Stimulated activated CD8-positive, alpha-beta memory T cell treated with anti-CD3 and anti-CD28 coated beads, Interleukin-4, amount 100 ng/mL, for 1 hour (primary cell): ENCODE measurements at places on chromosomes 16 and 17.
A peak's percentile ranks its signal among the peaks of the same experiment; 100 is the strongest.

DNA sequence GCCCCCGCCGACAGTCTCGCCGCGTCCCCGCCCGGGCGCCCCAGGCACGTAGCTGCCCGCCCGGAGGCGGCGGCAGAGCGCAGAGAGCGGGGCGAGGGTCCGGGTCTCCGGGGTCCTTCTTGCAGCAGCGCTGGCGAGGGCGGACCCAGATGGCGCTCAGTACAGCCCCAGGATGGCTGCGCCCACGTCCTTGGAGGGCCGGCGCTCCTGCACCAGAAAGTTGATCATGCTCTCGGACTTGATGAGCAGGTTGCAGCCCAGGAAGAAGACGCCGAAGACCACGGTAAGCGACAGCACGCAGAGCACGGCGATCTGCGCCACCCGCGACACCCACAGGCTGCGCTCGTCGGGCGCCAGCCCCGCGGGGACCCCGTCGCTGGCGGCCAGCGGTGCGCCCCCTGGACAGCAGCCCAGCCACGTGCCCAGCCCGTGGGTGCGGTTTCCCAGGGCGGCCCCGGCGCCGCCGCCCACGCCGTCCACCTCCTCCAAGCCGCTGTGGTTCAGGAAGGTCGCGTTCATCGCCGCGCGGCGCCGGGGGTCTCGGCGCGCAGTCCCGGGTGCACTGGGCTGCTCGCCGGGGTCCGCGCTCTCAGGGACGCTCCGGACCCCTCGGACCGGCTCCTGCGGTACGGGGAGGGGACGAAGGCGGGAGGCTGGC lies 435 bp downstream of the RPRML start:
- DNase-seq, result no peak

GRCh38 chr17:79495665-79496064 lies 115.2 kb downstream of the RBFOX3 start:
- DNase-seq, result no peak

GRCh38 chr16:10003486-10003885 lies 178.7 kb downstream of the GRIN2A start:
- no peak for DNase-seq

GRCh38 chr17:6786618-6787017 lies 10.6 kb downstream of the FBXO39 start:
- DNase-seq, result no peak

DNA sequence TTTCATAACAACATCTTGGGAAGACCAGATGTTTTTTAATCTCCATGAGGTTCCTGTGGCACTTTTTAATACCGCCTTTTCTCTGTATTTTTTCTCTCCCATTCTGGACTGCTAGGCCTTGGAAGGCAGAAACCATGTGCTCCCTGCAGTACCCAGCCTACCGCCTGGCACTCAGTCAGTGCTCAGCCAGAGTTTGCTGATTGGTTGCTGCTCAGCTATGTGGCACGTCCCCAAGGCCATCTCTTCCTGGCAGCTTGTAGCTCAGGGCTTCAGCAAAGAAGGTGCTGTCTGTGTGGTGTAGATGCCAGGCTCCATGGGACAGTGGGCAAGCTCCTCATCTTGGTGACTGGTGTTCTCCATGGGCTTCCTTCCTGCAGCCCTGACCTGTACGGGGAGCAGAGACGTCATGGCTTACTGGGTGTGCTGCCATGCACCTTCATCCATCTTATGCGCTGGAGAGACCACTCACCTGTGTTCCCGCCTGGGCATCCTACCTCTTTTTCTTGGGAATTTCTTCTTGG lies 86.7 kb downstream of the CLEC16A start:
- DNase-seq, result no peak

- no peak for DNase-seq
Observed at GRCh38 chr17:382644-383533, 30.3 kb upstream of the RPH3AL start.

- DNase-seq, result no peak
Observed at GRCh38 chr16:3573146-3573815, 3.9 kb downstream of the NLRC3 start.

GRCh38 chr17:19487024-19487600 lies 46.5 kb upstream of the SLC47A1 start:
- no peak for DNase-seq

DNA sequence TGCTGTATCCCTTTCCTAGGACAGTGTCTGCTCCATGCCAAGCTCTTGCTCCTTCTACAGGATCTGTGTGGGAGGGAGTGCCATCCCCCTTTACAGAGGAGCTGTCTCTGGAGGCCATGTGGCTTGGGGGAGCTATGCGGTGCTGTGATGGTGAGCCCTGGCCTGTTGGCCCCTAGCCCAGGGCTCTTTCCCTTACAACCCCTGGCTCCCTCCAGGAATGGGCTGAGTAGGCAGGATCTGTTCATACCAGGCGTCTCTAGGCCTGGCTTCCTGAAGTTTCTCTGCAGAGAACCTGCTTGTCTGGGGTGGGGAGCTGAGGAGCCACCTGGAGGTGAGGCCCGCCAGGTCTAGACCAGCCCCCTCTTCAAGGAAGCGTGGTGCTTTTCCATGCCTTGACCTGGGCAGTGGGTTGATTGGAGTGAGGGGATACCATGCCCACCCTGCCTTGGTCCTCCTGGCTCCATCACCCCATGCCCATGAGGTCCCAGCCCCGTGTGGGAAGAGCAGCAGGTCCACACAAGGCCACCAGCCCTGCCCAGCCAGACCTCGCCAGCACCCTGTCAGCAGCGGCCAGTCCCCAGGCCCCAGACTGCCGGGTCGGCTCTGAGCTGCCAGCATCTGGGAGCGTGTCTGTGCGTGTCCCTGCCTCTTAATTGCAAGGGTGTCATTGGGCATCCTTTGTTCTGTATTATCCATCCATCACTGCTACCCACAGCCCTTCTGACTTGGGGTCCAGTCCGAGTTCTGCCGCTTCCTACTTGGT lies 14.7 kb downstream of the LLGL2 start:
- no peak for DNase-seq

- no peak for DNase-seq
Observed at GRCh38 chr16:75541236-75541635, 5.3 kb upstream of the CHST5 start.

DNA sequence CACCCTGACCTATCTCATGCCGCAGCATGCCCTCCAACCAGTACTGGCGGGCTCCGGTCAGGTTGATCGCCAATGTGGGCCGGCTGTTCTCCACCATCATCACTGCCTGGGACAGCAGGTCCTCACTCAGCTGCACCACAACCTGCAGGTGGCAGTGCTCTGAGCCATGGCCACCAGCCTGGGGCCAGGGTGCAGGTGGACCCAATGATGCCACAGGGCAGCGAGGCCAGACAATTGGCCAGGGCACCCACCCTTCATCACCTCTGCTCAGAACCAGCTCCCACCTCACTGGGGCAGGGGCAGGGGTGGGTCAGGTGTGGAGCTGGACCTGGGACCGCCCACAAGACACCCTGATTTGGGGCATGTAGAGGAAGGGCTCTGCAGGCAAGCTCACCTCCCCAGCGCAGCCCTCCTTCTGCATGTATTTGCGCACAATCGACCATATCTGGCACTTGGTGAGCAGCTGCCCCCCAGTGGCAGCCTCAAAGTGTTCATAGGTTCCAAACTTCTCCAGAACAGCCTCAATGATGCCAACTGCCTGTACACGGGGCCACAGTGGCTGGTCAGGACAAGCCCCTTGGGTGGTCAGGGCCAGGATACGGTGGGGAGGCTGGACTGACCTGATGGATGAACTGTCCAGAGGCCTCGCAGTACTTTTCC lies 4.2 kb downstream of the MATCAP1 start:
- no peak for DNase-seq

- no peak for DNase-seq
Observed at GRCh38 chr16:49457196-49457595, 83.6 kb downstream of the C16orf78 start.

- DNase-seq, result no peak
Observed at GRCh38 chr16:7716660-7717550, 384.3 kb downstream of the RBFOX1 start.

GRCh38 chr16:57643910-57644309 lies 15.5 kb downstream of the ADGRG1 start:
- DNase-seq, result no peak

- no peak for DNase-seq
Observed at GRCh38 chr17:46894476-46895151, 28.3 kb upstream of the GOSR2 start.

DNA sequence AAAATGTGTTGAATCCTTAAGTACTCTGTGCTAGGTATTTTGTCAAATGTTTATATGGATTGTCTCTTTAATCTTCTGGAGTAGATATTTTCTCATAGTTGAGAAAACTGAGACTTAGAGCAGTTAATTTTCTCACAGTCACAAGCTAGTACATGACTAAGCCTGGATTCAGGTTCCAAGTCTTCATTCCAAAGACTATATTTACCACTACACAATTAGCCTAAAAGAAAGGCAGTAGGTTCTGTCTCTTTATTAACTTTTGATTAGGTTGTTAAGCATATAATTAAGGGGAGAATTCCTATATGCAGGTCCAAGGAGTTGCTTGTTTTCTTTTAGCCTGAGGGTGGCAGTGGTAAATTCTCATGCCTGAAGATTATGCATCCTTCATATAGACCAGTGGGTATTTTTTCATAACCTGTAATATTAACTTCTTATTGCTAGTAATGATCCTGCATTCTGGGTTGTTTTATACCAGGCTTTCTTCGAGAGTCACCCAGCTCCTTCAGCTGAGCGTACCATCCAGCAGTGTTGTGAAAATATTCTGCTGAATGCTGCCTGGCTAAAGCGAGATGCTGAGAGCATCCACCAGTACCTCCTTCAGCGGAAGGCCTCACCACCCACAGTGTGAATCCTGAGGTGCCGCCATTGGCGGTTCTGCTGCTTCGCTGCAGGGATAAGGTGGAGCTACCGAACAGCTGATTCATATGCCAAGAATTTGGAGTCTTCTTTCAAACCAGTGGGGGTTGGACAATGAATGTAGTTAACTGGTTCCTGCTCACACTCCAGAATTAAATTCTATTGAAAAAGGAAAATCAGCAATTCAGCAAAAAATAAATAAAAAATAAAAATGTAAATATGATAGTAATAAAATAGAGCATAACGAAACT lies 28.2 kb upstream of the KPNB1 start:
- no peak for DNase-seq

GRCh38 chr17:43354371-43354770 lies 44.4 kb upstream of the ARL4D start:
- DNase-seq, result no peak

- no peak for DNase-seq
Observed at GRCh38 chr17:39820541-39820940, 43.6 kb downstream of the IKZF3 start.

GRCh38 chr17:74803388-74803930 lies 27.3 kb upstream of the NAT9 start:
- DNase-seq, result no peak

DNA sequence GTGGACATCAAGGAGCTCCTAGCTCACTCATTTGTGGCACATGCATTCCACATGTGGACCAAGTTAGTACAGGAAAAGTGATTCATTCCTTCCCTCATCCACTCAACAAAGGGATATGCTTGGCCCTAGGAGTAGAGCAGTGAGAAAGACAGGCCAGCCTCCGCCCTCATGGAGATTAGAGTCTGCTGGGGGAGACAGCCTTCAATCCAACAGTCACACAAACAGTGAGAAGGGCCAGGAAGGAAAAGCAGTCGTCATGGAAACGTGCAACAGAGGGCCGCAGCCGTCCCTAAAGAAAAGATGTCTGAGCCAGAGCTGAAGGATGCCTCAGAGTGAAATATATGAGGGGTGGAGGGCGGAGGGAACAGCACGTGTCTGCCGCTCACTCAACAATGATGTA lies 109.9 kb downstream of the VPS53 start:
- no peak for DNase-seq

- no peak for DNase-seq
Observed at GRCh38 chr17:41737680-41738023, 3.2 kb upstream of the HAP1 start.

- DNase-seq, result peak; percentile 38
Observed at GRCh38 chr16:27237219-27238015, 31.2 kb downstream of the NSMCE1 start.

- peak; percentile 51 for DNase-seq
Observed at GRCh38 chr17:57114085-57114673, 29.1 kb downstream of the AKAP1 start.

GRCh38 chr16:86243123-86243473 lies 267.2 kb upstream of the FOXF1 start:
- DNase-seq, result no peak

DNA sequence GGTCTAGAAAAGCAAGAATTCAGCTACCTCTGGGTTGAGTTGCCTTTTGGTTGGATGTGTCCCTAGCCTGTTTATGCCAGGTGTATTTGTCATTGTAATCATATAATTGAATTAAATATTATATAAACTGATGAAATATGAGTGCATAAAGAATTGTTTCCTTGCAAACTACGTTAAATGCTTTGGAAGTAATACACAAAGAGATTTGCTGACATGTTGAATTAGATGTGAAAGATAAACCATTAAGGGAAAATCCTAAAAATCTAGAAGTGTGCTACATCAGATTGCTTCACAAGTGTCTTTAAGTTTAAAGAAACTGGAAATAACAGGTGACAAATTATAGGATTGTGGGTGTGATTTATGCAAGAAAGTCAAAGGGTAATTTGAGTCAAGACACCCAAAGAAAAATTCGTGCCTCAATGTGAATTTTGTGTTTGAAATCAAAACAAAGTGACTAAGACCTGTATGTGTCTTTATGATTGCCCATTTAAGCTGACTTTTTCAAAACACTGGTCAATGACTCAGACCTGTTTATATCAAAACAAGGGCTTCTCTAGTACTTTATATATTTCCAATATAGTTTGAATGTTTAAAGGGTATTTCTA lies 5.1 kb upstream of the PYY start:
- DNase-seq, result no peak

DNA sequence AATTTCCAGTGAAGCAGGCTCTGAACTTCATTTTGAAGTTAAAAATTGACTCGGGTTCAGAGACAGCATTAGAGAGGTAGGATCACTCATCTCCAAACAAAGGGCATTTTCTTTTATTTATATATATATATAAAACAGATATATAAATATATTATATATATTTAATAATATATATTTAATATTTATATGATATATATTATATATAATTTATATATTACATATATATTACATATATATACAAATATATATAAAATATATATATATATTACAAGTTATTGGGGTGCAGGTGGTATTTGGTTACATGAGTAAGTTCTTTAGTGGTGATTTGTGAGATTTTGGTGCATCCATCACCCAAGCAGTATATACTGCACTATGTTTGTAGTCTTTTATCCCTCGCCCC lies 320.8 kb downstream of the MAP2K6 start:
- no peak for DNase-seq

GRCh38 chr17:8255499-8255898 lies 6.4 kb downstream of the PFAS start:
- no peak for DNase-seq

DNA sequence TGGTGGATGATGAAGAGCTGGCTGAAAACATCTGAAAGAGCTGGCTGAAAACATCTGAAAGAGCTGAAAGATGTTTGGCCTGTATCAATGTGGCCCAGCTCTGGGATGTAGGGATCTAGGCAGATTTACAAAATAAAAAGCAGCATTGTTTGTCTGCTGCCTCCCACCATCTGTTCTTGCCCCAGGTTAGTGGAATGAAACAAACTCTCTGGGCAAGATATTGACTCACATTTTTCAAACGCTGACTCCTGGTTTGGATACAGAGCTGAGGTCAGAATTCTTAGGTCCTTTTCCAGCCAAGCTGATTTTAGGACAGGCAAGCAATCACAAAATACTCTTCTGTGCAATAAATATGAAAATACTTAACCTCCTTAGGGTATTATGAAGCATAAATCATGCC lies 139.0 kb downstream of the STX8 start:
- DNase-seq, result no peak

- no peak for DNase-seq
Observed at GRCh38 chr16:22023505-22023904, 15.6 kb downstream of the MOSMO start.
